ENCODE measurements at places on chromosomes 6 and 20. TPM values are rescaled to one million over a fixed set of nuclear protein-coding genes. Genes with fewer than 3 reads are reported as not detected.

Gene ALDH8A1
- total RNA-seq: 3.8 TPM

Gene TAGAP
- total RNA-seq: not detected

Gene NR2E1
- not detected for total RNA-seq

Gene PPP1R14C
- total RNA-seq: under 0.01 TPM

Gene LCA5
- total RNA-seq: 5.2 TPM

Gene CNBD2
- total RNA-seq: 1.2 TPM

Gene EEF1A2
- total RNA-seq: 3.9 TPM

Gene TCF19
- total RNA-seq: 8.6 TPM

Gene FOXF2
- total RNA-seq: under 0.01 TPM

Gene WFDC10B
- not detected for total RNA-seq

Gene KCNK17
- total RNA-seq: not detected

Gene MYCT1
- total RNA-seq: 0.46 TPM

Gene ECT2L
- not detected for total RNA-seq

Measured in smooth muscle cell of the umbilical artery (primary cell).